Nephron progenitor cell (in vitro differentiated cells): ENCODE measurements at places on chromosomes 7 and 10.

GRCh38 chr7:131544449-131545301 is 11.8 kb downstream of the PODXL start:
- peak; percentile 28 for DNase-seq

DNA sequence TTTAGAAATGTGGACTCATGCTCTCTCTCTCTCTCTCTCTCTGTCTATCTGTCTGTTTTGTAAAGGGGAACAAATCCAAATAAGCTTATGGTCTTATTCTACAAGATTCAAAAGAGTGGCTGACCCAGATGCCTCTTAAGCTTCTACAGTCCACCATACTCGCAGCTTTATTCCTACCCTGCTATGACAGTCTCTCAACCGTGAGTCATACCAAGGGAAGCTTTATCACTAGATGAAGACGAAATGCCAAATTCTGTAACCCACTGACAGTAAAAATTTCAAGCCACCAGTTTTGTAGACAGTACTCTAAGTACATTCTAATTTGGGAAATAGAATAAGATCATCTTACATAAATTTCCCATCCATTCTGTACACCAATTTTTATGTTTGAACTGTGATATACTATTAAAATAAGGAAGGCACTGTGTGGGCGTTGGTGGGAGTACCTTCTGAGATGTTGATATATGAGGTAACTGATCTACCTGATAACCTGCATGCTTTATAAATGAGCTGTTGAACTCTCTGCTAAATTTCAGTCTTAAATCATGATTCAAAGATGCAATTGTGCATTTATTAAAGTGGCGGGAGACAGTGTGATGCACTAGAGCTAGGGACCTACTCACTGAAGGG is 153.2 kb downstream of the KLF6 start:
- no peak for DNase-seq

DNA sequence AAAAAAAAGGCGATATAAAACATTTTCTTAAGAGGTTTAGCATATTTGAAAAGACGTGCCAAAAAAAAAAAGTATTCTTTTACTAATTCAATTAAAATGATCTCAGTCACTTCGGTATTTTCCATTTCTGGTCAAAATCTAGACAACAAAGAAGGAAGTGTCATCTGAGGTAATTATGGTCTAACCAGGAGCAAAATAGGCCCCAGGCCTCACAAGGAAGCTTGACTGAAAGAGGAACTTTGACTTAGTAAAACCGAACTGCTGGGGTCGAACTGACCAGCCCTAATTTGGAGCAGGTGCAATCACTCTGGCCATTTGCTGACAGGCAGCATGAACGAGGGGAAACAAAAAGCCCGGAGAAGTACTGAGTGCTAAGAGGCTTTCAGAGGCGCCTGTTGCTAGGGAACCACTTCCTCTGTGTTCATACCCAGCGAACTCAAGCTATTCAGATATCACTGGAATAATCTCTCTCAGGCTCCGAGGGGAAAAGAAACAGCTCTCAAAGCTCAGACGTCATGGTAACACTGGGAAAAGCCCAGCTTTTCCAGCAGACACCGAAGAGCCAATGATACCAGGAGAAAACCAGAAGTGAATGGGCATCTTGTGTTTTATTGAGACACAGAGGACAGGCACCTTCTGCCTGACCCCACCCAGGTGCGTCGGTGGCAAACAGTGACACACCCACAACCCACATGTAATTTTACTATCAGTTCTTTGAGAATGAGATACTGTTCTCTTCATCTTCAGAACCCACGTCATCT is 126.5 kb downstream of the FAM107B start:
- peak; percentile 17 for DNase-seq

DNA sequence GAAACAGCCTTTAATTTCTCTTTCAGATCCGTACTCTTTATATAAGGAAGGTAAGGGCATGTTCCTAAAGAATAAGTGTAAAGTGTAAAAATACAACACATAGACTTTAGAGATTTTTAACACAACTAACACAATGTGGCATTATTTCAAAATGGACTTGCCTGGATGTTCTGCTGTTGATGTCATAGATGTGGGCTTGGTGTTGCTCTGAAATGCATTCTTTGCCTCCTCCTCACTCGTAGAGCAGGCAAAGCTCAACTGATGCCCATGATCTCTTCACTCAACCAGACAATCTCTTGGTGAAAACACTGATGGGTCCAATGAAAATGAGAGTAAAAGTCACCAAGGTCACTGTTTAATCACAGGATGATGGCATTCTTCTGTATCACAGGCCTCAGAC is 174.2 kb upstream of the TCERG1L start:
- DNase-seq: no peak
